Activated T-cell treated with anti-CD3 and anti-CD28 coated beads for 4 hours (primary cell): ENCODE measurements at places on chromosomes 7 and 10.

DNA sequence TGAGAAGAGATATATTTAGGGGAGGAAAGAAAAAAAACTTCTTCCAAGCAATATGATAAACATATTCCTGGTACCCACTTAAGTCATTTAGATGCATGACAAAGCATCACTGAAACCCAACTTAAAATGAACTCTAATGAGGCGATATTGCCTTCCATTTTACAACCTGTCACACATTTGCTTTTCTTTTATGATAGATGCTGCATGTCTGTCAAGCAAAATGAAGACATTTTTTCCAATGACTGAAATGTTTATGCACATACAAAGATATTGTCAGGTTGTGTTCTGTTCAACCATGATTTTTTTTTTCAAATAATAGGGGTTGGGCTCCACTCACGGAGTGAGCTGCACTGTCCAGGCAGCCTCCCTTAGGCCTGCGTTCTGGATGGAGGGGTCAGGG lies 894.4 kb downstream of the SORCS3 start:
- DNase-seq = no peak

- DNase-seq = no peak
Observed at GRCh38 chr10:113033991-113034390, 83.9 kb downstream of the TCF7L2 start.

- no peak for DNase-seq
Observed at GRCh38 chr7:130379921-130380860, at the start of gene CPA1. CPA1 (plus strand) TSS chr7:130380494; CDS start chr7:130380521, 27 bp downstream.

DNA sequence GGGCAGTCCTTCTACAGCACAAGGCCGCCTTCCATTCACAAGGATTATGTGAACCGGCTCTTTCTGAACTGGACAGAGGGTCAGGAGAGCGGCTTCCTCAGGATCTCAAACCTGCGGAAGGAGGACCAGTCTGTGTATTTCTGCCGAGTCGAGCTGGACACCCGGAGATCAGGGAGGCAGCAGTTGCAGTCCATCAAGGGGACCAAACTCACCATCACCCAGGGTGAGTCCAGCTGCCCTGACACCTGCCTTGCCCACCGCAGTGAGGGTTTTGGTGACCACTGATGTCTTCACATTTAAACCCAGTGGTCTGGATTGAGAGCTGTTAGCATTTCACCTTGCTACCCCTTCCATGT lies 918 bp downstream of the PILRB start:
- no peak for DNase-seq

DNA sequence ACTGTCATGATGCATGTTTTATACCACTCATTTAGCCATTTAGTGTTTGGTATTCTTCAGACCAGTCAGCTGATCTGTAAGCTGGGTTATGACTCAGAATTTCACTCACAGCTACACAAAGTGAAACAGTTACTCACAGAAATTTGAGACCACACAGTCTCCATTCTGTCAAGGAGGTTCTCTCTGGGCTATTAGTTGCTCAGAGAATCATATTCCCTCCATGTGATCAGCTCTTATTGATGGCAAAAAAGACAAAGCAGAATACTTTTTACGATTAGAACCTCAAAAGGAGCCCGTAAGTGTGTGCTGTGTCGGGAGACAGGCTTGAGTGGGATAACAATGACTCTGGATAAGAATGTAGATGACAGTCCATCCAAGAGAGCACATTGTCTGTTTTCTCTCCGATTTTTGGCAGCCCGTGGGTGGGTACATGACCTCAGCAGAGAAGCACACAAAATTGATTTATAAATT lies 277.6 kb upstream of the SORCS1 start:
- no peak for DNase-seq

DNA sequence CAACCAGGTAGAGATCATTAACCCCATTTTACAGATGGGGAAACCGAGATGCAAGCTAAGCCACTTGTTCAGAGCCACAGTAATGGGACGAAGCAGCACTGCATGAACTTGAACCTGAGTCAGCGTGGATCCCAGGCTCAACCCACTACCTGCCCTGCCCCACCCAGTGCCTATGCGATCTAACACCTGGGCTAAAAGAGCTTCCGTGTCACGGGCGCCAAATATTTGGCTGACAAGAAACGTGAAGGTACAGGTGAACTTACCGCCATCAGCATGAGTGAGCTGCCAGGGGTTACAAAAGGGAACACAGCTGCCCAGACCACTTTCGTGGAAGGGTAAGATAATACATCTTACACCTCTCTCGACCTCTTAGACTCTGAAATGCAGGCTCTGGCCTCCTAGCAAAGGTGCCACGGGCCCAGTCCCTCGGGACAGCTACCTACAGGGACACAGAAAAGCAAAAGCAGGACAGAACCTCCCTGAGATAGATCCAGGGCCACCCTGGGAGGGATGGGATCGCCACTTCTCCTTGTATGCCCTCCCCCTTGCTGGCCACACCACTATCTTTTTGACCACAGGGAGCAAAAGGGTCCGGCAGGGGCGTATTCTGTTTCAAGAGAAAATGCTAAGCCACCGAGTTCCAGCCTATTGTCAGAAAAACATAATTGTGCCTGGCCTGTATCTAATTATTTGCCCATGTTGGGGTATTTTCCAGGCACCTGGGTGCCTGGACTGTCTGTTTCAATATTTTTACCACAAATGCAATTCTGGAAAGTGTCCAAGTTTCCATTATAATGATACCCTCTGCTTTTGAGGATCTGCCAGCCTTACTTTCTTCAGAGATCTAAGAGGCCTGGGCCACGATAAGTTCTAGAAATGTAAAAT lies 6.4 kb downstream of the CHST15 start:
- DNase-seq = no peak

DNA sequence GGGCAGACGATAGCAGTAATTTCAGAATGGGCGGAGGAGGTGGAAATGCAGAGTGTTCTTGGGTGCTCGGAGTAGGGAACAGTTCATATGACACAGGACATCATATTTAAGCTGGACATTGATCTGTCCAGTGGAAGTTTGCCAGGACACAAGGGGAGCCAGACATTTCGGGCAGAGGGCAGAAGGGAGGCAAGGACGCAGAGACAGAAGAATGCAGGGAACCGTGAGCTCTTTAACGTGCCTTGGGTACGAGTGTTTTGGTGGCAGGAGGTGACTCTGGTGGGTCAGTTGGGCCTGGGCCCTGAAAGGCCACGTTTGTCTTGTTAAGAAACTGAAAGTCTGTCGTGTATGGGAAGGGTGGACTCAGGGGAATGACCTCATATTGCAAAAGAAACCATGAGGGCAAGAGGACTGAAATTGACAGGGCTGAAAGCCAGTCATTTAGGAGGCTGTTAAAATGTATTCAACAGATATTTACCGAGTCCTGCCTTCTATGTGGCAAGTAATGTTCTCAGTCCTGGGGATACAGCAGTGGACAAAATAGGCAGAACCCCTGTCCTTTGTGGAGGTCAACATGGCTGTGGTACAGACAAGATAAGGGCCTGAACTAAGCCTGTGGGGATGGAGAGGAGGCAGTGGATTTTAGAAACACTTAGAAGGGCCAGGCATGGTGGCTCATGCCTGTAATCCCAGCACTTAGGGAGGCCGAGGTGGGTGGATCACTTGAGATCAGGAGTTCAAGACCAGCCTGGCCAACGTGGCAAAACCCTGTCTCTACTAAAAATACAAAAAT lies 2.2 kb downstream of the OPTN start:
- DNase-seq = no peak

- no peak for DNase-seq
Observed at GRCh38 chr10:99470327-99470726, 39.9 kb upstream of the GOT1 start.

- no peak for DNase-seq
Observed at GRCh38 chr10:113447278-113447677, 105.6 kb upstream of the HABP2 start.
